Epithelial cell of proximal tubule (primary cell): ENCODE measurements at places on chromosomes 3 and 15. TPM values are rescaled to one million over a fixed set of nuclear protein-coding genes. Genes with fewer than 3 reads are reported as not detected.
A peak's percentile ranks its signal among the peaks of the same experiment; 100 is the strongest.

- DNase-seq, result no peak
Observed at GRCh38 chr15:78982736-78983135, 37.9 kb upstream of the CTSH start.

GRCh38 chr15:74432968-74433591 lies 678 bp downstream of the SEMA7A start:
- DNase-seq, result no peak

- no peak for DNase-seq
Observed at GRCh38 chr3:45100981-45101407, 45.2 kb downstream of the CDCP1 start.

DNA sequence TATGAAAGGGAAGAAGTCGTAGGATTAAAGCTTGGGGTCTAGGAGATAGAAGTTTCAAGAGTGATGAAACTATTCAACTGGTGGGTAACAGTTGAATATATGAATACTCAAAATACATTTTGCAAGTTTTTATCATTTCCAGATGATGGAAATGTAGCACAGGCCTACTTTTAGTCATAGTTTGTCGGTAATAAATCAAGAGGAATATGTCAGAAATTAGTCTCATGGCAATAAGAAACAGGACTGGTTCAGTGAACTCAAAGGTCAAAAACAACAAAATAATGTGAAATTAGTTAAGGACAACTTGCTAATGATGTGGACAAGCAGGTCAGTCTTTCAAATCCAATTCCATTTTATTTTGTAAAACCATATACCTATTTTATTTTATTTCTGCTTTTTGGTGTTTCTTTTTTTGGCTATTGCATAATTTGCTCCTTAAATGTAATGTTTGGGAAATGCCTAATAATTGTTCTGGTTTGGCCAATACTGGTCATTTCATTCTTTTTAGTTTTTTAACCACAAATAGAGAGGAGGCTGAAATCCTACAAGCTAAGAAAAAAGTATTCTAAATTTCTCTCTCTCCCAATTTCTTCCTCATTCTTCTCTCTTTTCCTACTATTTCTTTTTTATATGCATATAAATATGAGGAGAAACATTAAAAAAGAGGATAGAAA lies 195.2 kb upstream of the ARHGEF26 start:
- DNase-seq, result no peak

DNA sequence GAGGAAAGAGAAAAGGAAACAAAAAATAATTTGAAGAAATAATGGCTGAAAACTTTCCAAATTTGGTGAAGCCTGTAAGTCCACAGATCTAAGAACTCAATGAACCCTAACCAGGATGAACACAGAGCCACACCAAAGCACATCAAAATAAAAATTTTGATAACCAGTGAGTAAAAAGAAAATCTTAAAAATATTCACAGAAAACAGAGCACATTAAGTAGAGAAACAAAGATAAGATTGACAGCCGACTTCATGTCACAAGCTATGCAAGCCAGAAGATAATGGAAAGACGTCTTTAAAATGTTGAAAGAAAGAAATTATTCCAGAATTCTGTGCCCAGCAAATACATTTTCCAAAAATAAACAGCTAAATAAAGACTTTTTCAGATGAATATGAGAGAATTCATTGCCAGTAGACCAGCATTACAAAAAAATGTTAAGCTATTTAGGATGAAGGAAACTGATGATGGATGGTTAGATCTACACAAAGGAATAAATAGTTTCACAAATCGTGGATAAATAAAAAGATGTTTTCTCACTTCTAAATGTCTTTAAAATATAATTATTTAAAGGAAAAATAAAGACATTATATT lies 140.2 kb upstream of the SKOR1 start:
- DNase-seq, result peak; percentile 9

DNA sequence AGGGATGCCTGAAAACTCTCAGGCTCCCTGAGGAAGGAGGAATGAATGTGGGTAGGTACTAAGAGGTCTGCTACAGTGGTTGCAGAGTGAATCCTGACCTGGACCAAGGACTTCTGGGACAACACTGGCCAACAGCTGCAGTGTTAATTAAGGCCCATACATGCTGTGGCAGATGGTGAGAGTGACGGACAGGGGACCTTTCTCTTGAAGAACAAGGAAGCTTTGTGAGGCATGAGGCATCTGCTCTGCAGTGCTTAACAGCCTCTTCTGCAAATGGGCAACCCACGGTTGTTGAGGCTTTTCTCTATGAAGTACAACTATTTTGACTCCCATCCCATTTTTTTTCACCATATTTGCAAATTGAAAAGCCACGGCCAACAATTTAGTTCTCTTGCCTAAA lies 26.6 kb upstream of the ACAN start:
- DNase-seq, result no peak

ZPLD1 gene
- 0.07 and 0.69 TPM in 2 replicates for total RNA-seq

- DNase-seq, result no peak
Observed at GRCh38 chr15:51093488-51093838, 1.2 kb downstream of the TNFAIP8L3 start.

GRCh38 chr15:99396375-99396774 lies 145.1 kb downstream of the LRRC28 start:
- DNase-seq, result no peak

ZNF80 gene
- total RNA-seq, result not detected in 2 replicates

REC114 gene
- not detected in 2 replicates for total RNA-seq

- DNase-seq, result peak; percentile 13
Observed at GRCh38 chr15:41585127-41586047, 26.4 kb downstream of the TYRO3 start.

- no peak for DNase-seq
Observed at GRCh38 chr3:46878781-46879436, 1.4 kb downstream of the PTH1R start.

- no peak for DNase-seq
Observed at GRCh38 chr15:87619161-87619960, 637.2 kb downstream of the NTRK3 start.

EFCAB12 gene
- not detected in 2 replicates for total RNA-seq

DNA sequence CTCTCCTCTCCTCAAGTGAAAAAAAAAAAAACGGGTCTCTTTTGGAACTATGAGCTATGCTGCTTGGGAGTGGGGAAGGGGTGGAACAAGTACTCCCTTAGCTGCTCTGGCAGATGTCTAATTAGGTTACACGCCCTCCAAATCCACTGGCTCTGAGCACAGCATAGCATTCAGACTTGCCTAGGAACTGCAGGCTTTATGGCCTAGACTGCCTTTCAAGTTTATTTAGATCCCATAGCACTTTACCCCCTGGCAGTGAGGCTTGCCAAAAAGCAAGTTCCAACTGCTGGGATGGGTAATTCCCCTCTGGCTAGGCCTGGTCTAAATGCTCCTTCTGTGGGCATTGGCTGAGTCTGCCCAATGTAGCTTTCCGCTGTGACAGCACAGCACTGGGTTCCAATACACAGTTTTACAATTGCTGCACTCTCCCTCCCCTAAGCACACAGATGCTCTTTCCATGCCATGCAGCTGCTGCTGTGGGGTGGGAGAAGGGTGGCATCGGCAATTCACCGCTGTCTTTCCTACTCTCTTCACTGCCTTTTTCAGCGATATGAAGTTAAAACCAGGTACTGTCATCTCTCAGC lies 152.8 kb downstream of the KCNAB1 start:
- DNase-seq, result no peak

LRRIQ4 gene
- 0.07 TPM in 1 of 2 replicates, not detected in the other for total RNA-seq

NDN gene
- 56.8 and 77.3 TPM in 2 replicates for total RNA-seq

DNA sequence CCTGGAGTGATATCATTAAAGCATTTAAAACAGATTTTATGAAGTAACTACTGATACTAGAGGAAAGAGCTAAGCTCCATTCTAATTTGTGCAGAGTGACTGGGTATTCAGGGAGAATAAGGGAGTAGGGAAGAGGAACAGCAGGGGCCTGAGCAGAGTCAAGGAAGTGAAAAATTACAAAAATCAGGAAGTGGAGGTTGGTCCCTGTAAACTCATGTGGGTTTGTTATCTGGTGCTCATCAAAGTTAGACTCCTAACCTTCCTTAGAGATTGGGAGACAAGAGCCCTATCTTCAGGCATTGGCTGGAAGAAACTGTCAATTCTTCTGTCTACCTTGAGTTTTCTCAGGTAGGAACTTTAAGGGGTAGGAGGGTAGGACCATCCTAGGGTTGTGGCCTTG lies 82.5 kb downstream of the NEK11 start:
- no peak for DNase-seq

DNA sequence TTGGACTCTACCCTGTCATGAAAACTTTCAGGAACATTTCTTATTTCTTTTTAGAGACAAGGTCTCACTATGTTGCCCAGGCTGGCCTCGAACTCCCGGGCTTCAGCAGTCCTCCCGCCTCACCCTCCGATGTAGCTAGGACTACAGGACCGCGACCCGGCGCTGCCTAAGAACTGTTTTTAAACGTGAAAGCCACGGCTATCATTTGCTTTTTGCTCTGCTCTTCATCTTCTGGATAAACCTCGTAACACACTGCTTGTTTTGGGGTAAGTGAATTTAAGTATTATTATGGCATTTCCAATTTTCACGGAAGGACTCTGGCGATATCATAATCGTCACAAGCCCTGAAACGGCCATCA lies 14.3 kb upstream of the CCNL1 start:
- DNase-seq, result no peak

HCLS1 gene
- 0.12 and 1.0 TPM in 2 replicates for total RNA-seq

DNA sequence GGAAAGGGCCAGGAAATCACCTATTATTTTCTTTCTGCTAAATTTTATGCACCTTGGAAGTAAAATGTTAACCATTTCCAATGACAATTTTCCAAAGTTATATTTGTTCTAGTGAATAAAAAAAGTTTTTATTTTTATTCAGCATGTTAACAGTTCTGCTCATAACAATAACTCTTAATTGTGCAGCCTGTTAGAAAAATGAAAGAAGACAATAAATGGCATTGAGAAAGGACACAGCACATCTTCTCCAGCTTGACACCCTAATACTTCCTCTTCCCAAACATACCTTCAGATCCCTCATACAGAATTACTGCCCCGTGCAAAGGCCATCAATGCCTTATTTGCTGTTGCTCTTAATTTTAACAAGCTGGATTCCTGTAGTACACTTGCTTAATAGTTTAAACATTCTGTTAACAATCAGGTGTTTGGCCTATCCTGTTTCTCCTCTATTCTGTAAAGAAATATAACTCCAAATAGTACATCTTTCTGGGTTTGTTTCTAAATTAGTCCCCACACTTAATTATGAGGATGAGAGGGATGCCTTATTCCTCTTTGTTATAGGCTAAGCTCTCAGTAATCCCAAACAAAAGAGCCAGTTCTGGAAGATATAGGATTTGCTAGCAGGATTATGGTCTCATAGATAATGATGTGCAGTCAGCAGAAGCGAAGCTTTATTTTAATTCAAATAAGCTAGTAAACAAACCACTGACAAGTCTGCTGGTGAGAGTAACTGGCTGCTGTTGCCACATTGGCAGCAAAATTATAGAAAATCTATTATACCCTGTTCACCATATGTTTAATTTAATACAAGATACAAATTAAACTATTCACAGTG lies 19.2 kb upstream of the SOX2 start:
- no peak for DNase-seq

DNA sequence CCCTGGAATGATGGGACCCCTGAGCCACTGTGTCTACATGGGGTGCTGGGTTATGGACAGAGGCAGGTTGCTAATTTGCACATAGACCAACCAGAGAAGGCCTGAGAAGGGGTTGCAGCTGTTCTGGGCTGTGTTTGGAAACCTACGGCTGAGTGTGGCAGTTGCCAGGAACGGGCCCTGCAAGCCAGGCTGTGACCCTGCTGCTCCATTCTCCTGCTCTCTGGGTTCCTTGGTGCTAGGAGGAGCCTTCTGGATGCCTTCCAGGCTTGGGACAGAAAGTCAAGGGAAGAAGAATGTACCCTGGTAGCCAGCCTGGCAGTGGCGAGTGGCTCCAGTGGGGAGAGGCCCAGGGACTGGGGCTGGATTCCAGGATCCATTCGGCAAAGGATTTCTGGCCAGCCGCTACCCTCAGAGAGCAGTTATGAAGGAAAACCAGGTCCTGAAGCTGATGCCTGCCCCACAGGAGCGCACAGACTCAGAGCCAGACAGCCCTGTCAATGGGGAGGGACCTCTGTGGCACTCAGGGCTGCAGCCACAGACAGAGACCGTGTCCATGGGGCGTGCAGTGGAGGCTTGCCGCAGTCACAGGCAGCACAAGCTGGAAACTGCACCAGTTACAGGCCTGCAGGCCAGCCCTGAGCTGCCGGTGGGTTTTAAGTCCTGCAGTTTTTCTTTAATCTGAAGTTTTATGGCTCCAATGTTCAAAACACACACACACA lies 55.1 kb upstream of the ACAD9 start:
- no peak for DNase-seq

DNA sequence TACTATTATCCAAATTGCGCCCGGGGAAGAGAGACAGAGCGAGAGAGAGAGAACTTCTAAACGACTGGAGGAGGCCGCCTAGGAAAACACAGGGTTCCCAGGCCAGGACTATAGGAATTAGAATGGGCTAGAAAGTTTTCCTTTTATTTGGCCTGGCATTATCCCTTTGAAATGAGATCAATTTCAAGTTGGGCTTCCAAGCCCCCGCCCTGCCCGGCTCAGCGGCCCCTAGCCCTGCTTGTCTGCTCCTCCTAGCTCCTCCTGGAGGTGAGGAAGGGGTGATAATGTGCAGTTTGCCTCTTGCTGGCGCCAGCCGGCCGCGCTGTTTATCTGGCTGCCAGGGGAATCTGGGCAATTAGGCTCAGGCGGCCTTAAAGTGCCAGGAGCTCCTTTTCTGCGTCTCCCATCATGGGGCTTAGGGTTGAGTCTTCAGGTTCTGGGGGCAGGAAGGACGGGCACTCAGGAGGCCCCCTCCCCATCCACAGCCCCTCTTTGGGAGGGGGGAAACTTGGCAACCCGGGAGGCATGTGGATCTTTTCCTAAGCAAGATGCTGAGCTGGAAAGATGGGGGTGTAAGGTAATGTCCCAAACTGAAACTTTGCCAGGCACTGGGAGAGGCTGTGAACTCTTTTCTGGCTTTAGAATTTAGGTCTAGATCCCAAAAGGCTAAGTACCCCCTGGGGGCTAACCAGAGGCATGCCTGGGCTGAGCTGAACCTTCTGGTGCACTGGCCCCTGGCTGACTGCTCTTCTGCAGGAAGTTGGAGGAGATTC lies 5.5 kb downstream of the SMAD6 start:
- DNase-seq, result no peak

DNA sequence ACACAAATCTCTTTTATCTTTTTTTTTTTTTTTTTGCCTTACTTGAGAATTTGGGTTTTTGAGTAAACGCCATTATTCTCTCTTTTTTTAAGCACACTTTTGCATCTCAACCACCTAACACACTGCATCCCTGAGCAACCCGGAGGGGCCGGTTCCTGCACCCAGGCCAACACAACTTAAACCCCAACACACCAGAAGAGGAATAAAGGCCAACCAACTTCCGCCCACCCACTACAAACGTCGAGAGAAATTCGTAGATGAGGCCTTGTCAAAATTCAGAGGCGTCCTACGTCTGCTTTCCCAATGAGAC lies 389 bp upstream of the CCNB2 start:
- DNase-seq, result no peak

OIP5 gene
- total RNA-seq, result 21.8 and 35.4 TPM in 2 replicates

GRCh38 chr3:45906681-45907407 lies 20.5 kb downstream of the CCR9 start:
- no peak for DNase-seq

PARP14 gene
- 27.7 and 52.2 TPM in 2 replicates for total RNA-seq
